ENCODE measurements at places on chromosomes 13 and 19.

GRCh38 chr13:100887729-100888151 lies 213.1 kb upstream of the TMTC4 start:
- DNase-seq = peak; percentile 86

GRCh38 chr13:45231722-45232121 lies 30.9 kb upstream of the KCTD4 start:
- DNase-seq = no peak

GRCh38 chr19:2278459-2279158 lies 3.4 kb downstream of the PEAK3 start:
- no peak for DNase-seq

DNA sequence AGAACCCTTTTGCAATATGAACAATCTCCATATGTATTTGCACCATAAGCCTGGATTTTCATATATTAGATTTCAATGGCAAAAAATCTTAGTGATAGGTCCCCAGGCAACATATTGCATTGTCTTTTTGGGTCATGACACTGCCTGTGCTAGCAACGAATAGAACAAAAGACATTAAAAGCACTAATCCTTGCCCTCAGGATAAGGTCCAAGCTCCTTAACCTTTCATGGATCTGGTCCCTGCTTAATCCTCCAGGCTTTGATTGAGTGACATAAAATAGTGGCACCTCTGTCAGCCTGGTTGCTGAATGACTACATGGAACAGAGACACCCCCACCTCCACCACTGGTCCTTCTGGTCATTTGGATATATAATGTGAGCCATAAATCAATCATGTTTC lies 134.4 kb downstream of the RBM26 start:
- no peak for DNase-seq

GRCh38 chr19:51800473-51801244 lies 5.7 kb downstream of the FPR3 start:
- no peak for DNase-seq

GRCh38 chr13:29683041-29683440 lies 87.6 kb upstream of the SLC7A1 start:
- no peak for DNase-seq

- no peak for DNase-seq
These were observed 14.8 kb upstream of the UFM1 start for GRCh38 chr13:38334845-38335244.

All from HT1080 (cell line).